ENCODE measurements at places on chromosomes 1 and 21.

DNA sequence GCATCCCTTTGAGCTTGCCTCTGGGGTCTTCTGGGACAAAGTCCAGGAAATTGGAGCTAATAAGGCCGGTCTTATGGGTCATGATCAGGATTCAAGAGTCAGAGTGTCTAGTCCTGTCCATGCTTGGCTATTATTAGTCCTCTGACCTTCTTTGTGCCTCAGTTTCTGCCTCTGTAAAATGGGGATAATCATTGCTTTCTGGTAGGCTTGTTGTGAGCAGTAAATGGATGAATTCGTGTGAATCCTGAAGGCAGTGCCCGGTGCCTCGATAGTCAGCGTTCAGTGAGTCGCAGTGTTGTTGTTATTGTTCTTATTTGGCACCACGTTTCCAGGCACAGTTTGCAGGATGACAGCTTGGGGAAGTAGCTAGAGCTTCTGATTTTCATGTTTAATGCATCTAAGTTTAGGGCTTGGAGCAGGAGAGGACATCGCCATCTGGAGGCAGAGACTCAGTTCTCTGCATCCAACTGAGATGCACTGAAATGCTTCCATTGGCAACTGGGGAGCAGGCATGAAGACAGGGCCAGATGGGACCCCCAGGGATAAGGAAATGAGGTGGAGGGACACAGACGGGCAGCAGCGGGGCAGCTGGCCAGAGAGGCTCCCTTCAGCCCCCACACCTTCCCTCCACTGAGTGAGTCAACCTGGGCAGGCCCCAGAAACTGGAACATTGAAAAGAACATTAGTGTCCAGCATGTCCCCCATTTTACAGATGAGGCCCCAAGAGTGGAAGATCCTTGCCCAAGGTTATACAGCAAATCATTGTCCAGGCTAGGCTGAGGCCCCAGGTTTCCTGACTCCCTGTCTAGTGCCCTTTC lies 160.3 kb downstream of the PTPRU start:
- no peak for DNase-seq

DNA sequence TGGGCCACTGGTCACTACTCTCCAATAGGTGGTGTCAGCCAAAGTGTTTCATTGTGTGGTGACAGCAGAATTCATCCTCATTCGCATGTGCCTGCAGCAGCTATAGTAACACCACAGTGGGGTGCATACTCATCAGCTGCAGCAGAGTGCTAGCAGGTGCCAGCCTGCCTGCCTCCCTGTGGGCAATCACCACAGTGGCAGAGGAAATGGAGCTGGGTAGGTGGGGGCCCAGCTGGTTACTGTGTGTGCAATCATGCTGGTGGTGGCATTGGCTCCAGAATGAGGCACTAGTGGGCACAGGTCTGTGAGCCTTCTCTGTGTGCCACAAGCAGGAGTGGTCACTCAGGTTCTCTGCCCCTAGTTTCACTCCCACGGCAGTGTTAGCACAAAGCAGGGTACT lies 579.2 kb downstream of the PTPRC start:
- DNase-seq, result no peak

GRCh38 chr1:86453664-86454063 lies 15.1 kb upstream of the CLCA1 start:
- no peak for DNase-seq

DNA sequence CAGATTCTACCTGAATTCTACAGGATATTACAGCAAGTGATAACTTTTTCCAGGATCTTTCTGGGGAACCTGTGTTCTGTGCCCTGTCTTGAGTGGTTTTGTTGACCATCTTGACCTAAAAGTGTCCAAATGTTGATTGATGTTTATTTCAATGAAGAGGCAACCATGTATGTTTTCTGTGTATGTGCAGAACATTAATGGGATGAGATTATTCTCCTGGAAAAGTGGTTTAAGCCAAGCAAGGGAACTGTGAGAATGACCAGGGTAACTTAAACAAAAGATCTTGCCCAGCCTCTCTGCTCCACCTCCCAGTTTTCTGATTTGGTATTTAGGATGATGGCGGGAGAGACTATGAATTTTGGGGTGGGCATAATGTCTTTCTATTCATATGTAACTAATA lies 1.0 kb upstream of the SAMD13 start:
- no peak for DNase-seq

- DNase-seq, result peak; percentile 100
These were observed 362 bp upstream of the DYNLT4 start for GRCh38 chr1:44807364-44808062.

GRCh38 chr1:171600862-171601261 lies 21.2 kb upstream of the MYOCOS start:
- DNase-seq, result no peak

DNA sequence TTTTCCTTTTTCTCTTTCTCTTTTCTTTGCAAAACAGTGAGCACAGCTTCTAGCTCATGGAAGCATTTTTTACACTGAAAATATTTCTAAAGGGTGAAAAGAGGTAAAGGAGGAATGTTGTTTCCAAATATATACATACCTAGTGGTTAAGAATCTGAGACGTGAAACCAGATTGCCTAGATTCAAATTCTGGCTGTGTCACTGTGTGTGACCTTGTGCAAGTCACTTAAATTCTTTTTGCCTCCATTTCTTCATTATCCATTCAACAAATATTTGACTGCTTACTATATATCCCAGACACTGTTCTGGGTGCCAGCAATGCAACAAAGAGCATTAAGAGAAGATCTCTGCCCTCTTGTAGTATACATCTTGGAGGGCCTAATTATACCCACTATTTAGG lies 53.3 kb downstream of the ZFYVE9 start:
- peak; percentile 14 for DNase-seq

GRCh38 chr1:2322065-2322571 lies 69.2 kb downstream of the MORN1 start:
- DNase-seq, result peak; percentile 91

GRCh38 chr1:214537219-214537618 lies 14.2 kb downstream of the PTPN14 start:
- DNase-seq, result peak; percentile 52

DNA sequence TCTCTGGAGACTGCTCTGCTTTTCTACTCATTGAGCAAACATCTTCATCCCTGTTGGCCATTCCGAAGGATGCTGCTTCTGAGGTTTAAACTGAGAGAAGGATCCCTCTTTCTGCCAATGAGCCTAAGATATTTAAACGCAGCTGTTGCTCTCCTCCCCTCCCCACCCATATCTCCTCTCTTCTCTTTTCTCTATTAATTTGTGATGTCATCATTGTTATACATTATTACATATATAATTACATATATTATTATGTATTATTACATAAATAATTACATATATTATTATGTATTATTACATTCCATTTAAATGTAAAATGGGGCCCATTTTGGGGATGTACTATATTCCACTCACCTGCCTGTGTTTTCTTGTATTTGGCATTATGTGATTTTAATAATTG lies 82.7 kb upstream of the JUN start:
- DNase-seq, result no peak

Data from fibroblast of pulmonary artery (primary cell).